Inflammatory macrophage (primary cell): ENCODE measurements at places on chromosomes 11 and 22.

DNA sequence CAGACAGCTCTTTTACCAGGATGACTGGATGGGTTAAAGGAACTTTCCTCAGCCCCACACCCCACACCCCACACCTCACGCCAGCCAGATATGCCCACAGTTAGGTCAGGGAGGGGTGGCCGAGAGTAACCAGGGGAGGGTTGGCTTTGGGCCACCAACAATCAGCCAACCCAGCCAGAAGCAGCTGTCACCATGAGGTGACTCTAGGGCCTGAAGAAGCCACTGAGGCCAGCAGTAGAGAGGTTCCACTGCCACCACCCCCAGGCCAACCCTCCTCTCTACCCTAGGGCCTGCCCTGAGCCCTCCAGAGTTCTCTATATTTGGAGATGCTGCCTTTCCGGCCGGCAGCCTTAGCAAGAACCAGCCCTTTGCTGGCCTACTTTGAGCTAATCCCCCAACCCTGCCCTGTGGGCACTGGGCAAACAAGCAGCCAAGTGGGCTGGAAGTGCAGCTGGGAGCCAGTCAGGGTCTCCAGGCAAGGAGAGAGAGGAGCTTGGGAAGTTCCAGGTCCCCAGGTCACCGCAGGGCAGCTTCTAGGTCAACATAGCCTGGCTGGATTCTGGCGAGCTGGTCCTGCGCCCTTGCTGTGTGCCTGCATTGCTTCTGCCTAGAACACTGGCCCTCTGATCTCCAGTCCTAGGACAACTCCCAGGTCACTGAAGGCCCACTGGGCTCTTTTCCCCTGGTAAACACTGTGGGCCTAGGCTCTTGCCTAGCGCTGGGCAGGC is 12.0 kb upstream of the SYT8 start:
- DNase-seq, result no peak

DNA sequence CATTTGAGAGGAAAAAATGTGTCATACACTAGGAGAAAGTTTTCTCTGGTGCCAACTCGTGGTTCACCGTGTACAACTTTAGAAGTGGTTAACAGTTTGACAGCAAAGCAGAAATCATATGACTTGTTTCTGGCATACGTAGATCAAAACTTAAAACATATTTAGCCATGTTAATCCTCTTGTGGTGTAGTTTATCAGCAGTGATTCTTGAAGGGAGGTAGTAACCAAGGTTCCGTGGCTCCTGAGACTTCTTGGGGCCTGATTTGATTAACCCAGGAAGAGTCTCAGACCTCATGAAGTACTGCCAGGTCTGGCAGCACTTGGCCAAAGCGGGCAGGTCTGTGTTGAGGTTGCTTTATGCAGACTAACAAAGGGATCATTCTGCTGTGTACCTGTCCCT is 40.5 kb downstream of the SREBF2 start:
- no peak for DNase-seq

- DNase-seq, result no peak
Observed at GRCh38 chr11:69480547-69481392, 693 bp upstream of the LINC01488 start.

- no peak for DNase-seq
Observed at GRCh38 chr11:16933291-16933690, 80.9 kb downstream of the PLEKHA7 start.
